ENCODE measurements at places on chromosomes 1 and 21. TPM values are rescaled to one million over a fixed set of nuclear protein-coding genes. Genes with fewer than 3 reads are reported as not detected.

The PRAMEF20 gene
- total RNA-seq = not detected

The TNN gene
- total RNA-seq = not detected

The MRAP gene
- not detected for total RNA-seq

The PGLYRP4 gene
- total RNA-seq = 0.09 TPM

The KRTAP19-1 gene
- not detected for total RNA-seq

The RAB42 gene
- not detected for total RNA-seq

The RAB3B gene
- 0.11 TPM for total RNA-seq

The CNIH3 gene
- 1.5 TPM for total RNA-seq

The METTL18 gene
- 11.6 TPM for total RNA-seq

The SPRR2A gene
- total RNA-seq = not detected

The BTBD19 gene
- 17.2 TPM for total RNA-seq

The PLD5 gene
- total RNA-seq = not detected

The PRELP gene
- not detected for total RNA-seq

The CAMSAP2 gene
- 3.0 TPM for total RNA-seq

The GPR37L1 gene
- not detected for total RNA-seq

The STK40 gene
- total RNA-seq = 51.3 TPM

The BATF3 gene
- 149 TPM for total RNA-seq

The CFAP107 gene
- total RNA-seq = not detected

The FCRL5 gene
- total RNA-seq = not detected

The AMIGO1 gene
- 1.8 TPM for total RNA-seq

The WDR47 gene
- total RNA-seq = 7.6 TPM

The PRAMEF2 gene
- total RNA-seq = not detected

The CHD5 gene
- 0.76 TPM for total RNA-seq

The C1QB gene
- total RNA-seq = not detected

The DNAJC16 gene
- 10.9 TPM for total RNA-seq

The KRTAP19-3 gene
- not detected for total RNA-seq

Data from activated CD4-positive, alpha-beta T cell treated with anti-CD3 and anti-CD28 coated beads for 36 hours (primary cell).